A549 treated with GW870086 at 1 μM for 4 hours (cell line): ENCODE measurements at places on chromosomes 4 and X. TPM values are rescaled to one million over a fixed set of nuclear protein-coding genes. Genes with fewer than 3 reads are reported as not detected.

The SPANXN4 gene
- total RNA-seq = not detected in 5 replicates

The DUX4 gene
- not detected in 5 replicates for total RNA-seq

The NWD2 gene
- not detected in 5 replicates for total RNA-seq

The ELF2 gene
- total RNA-seq = 9.2 to 13.7 TPM (median 12.6 TPM) in 5 replicates

The MND1 gene
- 12.7 to 16.5 TPM (median 13.3 TPM) in 5 replicates for total RNA-seq

The SLC34A2 gene
- 0.02 to 0.03 TPM (median 0.03 TPM) in 3 of 5 replicates, not detected in the others for total RNA-seq

The RHOXF1 gene
- not detected in 5 replicates for total RNA-seq

The BTK gene
- total RNA-seq = 0.12 to 0.34 TPM (median 0.14 TPM) in 5 replicates

The CHRDL1 gene
- not detected in 5 replicates for total RNA-seq

The SPON2 gene
- 0.09 to 0.80 TPM (median 0.30 TPM) in 5 replicates for total RNA-seq

The NLGN4X gene
- 0.02 TPM in 1 of 5 replicates, not detected in the others for total RNA-seq

The DDX53 gene
- not detected in 5 replicates for total RNA-seq

The RBM46 gene
- total RNA-seq = not detected in 5 replicates

The KCNE5 gene
- 0.09 to 0.22 TPM (median 0.11 TPM) in 3 of 5 replicates, not detected in the others for total RNA-seq

The GPC3 gene
- total RNA-seq = 0.15 TPM in 1 of 5 replicates, not detected in the others

The PHOX2B gene
- 0.05 TPM in 1 of 5 replicates, not detected in the others for total RNA-seq

The HSFX4 gene
- 0.10 TPM in 1 of 5 replicates, not detected in the others for total RNA-seq

The AVPR2 gene
- not detected in 5 replicates for total RNA-seq

The ARHGAP4 gene
- 0.80 to 2.0 TPM (median 1.2 TPM) in 5 replicates for total RNA-seq

The DCAF8L1 gene
- total RNA-seq = not detected in 5 replicates

The KLHL4 gene
- 5.6 to 7.4 TPM (median 7.0 TPM) in 5 replicates for total RNA-seq

The ASB9 gene
- 18.9 to 22.0 TPM (median 20.7 TPM) in 5 replicates for total RNA-seq

The AMOT gene
- total RNA-seq = 0.01 to 0.03 TPM (median 0.01 TPM) in 3 of 5 replicates, not detected in the others

The HPGD gene
- total RNA-seq = 64.2 to 73.3 TPM (median 70.6 TPM) in 5 replicates

The CT45A1 gene
- total RNA-seq = not detected in 5 replicates

The NLRP2B gene
- total RNA-seq = not detected in 5 replicates

The S100P gene
- 31.8 to 89.1 TPM (median 73.1 TPM) in 5 replicates for total RNA-seq

The REELD1 gene
- not detected in 5 replicates for total RNA-seq

The RGN gene
- total RNA-seq = 0.09 TPM in 1 of 5 replicates, not detected in the others

The CTAG2 gene
- not detected in 5 replicates for total RNA-seq

The SMAD1 gene
- total RNA-seq = 8.0 to 11.2 TPM (median 10.0 TPM) in 5 replicates

The TCP11X1 gene
- not detected in 5 replicates for total RNA-seq

The GLRA3 gene
- not detected in 5 replicates for total RNA-seq

The TLR10 gene
- total RNA-seq = 0.03 TPM in 1 of 5 replicates, not detected in the others

The SMIM31 gene
- 0.31 TPM in 1 of 5 replicates, not detected in the others for total RNA-seq

The TKTL2 gene
- not detected in 5 replicates for total RNA-seq

The ANK2 gene
- 0.72 to 1.2 TPM (median 0.82 TPM) in 5 replicates for total RNA-seq

The DCX gene
- total RNA-seq = not detected in 5 replicates

The SYN1 gene
- total RNA-seq = 0.08 to 0.36 TPM (median 0.19 TPM) in 5 replicates

The CCDC120 gene
- 2.6 to 4.0 TPM (median 3.2 TPM) in 5 replicates for total RNA-seq

The SPANXB1 gene
- 2.0 to 2.7 TPM (median 2.3 TPM) in 5 replicates for total RNA-seq

The PNMA3 gene
- total RNA-seq = 0.13 to 0.27 TPM (median 0.16 TPM) in 5 replicates

The GAGE12E gene
- total RNA-seq = not detected in 5 replicates

The FGA gene
- total RNA-seq = 16.4 to 22.7 TPM (median 17.4 TPM) in 5 replicates

The ANKRD50 gene
- 3.1 to 5.9 TPM (median 5.6 TPM) in 5 replicates for total RNA-seq

The SRPX2 gene
- 2.5 to 4.1 TPM (median 2.6 TPM) in 5 replicates for total RNA-seq

The MAP3K15 gene
- total RNA-seq = 1.4 to 2.3 TPM (median 1.9 TPM) in 5 replicates

The SLITRK2 gene
- total RNA-seq = not detected in 5 replicates

The PACRGL gene
- 9.4 to 14.7 TPM (median 11.8 TPM) in 5 replicates for total RNA-seq

The USP46 gene
- total RNA-seq = 6.0 to 8.6 TPM (median 7.2 TPM) in 5 replicates

The EPGN gene
- not detected in 5 replicates for total RNA-seq

The F8A2 gene
- not detected in 5 replicates for total RNA-seq

The MUC7 gene
- not detected in 5 replicates for total RNA-seq

The MAGEA9B gene
- total RNA-seq = not detected in 5 replicates

The TRAPPC11 gene
- total RNA-seq = 8.4 to 11.8 TPM (median 10.7 TPM) in 5 replicates

The WAS gene
- 0.15 to 0.34 TPM (median 0.19 TPM) in 5 replicates for total RNA-seq

The PFKFB1 gene
- total RNA-seq = 0.16 TPM in 1 of 5 replicates, not detected in the others
